ENCODE measurements at places on chromosomes 4 and X.

GRCh38 chr4:960636-961350, 12.6 kb downstream of the DGKQ start:
- DNase-seq: no peak

DNA sequence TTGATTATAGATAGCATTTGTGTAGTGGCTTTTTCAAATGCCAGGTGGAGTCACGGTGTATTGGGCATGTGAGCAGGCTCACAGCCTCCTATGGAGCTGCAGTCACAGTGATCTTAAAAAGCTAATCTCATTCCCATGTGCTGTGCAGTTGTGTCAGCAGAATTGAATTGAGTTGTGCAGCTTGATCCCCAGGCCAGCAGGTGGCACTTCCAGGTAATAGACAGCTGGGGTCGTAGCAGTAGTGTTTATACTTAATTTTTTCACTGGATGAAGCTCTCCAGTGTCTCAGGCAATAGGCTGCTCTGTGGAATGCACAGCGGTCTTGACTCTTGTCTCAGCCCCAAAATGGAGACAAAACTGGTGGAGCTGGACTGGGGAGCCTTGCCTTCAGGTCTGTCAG, 1028.1 kb downstream of the SH3BGRL start:
- no peak for DNase-seq

DNA sequence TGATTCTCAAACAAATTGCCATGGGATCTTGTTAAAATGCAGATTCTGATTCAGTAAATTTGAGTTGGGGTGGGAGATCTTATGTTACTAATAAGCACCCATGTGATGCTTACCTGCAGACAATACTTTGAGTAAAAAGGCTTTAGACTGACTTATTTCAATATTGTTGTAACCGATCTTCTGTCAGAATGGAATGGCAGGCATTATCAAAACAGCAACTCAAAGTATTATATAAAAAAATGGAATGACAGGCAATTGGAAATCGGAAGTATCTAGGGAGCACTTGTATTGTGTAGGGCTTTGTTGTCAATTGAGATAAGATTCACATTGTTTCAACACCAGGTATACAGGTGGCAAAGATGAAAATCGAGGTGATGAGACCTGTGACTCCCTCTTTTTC, 67.5 kb downstream of the C4orf33 start:
- no peak for DNase-seq

- DNase-seq: no peak
Observed at GRCh38 chr4:137601934-137602333, 69.6 kb upstream of the PCDH18 start.

- DNase-seq: no peak
Observed at GRCh38 chr4:94168321-94168720, 39.3 kb upstream of the SMARCAD1 start.

DNA sequence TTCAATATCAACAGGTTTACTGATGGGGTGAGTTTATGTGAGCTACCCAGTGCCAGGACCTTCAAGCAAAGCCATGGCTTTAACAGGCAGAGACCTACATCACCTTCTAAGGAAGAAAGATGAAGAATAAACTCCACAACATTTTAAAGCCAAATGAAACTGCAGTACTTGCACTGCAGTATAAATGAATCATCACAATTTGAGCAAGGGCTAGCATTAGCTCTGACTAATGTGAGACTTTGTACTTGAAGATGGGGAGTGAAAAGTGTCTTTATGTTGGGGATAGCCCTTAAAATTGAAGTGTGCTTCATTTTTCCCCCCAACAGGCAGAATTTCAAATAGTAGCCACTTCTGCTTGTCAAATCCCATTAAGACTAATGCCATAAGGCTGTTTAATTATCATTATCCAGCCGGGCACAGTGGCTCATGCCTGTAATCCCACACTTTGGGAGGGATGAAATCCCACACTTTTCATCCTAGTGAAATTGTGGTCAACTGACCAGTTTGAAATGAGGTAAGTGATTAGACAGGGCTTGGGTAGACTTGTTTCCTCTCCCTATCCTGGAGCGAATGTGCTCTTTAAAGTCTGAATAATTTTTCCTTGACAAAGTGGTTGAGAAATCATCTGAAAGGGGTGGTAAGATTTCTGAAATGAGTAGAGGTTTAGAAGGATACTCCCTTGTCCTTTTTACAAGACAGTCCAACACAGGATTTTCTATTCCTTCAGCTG, 27.2 kb upstream of the GPR34 start:
- no peak for DNase-seq

GRCh38 chrX:73448379-73448778, 1.5 kb downstream of the CDX4 start:
- DNase-seq: no peak

GRCh38 chr4:104494185-104494584, 509 bp downstream of the CXXC4 start:
- no peak for DNase-seq

GRCh38 chrX:55816023-55816422, 98.5 kb downstream of the RRAGB start:
- no peak for DNase-seq

GRCh38 chr4:183172881-183173280, 73.8 kb downstream of the WWC2 start:
- no peak for DNase-seq

GRCh38 chrX:68428431-68428830, 4.9 kb downstream of the OPHN1 start:
- no peak for DNase-seq

DNA sequence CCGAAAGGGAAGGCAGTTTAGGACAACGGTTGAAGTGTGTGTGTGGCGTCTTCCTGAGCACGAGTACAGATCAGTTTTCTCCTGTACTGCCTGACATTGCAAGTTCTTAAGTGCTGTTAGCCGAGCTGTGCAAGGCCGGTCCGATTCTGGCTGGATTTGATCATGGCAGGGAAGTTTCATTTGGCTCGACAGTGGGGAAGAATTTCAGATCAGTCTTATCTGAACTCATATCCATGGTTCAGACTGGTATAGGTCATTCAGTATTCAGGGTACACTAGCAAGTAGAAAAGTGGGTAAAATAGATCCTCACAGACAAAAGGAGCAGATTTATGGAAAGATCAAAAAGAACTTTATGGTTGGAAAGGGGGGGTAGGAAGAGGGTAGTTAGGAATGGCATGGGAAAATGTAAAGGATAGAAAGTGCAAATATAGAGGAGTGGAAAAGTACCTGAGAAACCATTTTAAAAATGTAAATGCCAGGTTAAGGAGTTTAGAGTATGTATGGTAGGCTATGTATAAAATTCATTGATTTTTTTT, 716 bp downstream of the THAP9 start:
- no peak for DNase-seq

GRCh38 chrX:123986377-123986776, 24.9 kb downstream of the STAG2 start:
- DNase-seq: no peak

- DNase-seq: no peak
Observed at GRCh38 chrX:110143454-110144210, 140.7 kb downstream of the TMEM164 start.
